Adipocyte (in vitro differentiated cells): ENCODE measurements at places on chromosomes 2 and 18.

DNA sequence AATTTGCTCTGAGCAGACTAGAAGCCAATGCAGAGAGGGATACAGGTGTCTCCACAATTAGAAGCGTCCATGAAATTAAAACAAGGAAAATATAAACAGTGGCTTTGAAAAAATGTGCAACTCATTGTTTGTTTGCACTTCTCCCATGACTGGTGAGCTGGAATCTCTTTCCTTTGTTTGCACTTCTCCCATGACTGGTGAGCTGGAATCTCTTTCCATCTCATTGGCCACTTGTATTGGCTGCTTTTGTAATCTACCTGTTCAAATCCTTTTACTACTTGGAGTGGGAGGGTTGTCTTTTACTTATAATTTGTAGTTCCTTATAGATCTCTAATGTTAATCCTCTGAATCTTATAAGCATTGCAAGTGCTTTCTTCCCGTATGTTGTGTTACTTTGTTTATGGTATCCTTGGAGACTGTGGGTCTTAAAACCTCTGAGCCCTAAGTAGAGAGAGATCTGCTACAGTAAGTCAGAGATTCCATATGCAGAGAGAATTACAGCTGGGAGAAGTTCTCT lies 94.1 kb downstream of the RTN4 start:
- DNase-seq = no peak

- DNase-seq = peak; percentile 17
These were observed 84.6 kb downstream of the FAM210A start for GRCh38 chr18:13641551-13642439.

DNA sequence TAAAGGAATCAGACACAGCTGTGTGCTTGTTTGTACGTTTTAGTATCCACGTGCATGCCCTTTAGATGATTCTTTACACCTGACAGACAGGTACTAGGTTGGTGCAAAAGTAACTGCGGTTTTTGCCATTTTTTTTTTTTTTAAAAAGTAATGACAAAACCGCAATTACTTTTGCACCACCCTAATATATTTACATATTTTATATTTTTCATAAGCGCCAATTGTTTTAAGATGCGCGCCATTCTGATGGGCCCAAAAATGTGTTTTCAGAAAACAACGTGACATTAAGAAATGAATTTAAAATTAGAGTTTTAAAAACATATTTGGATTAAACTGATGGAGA lies 972 bp upstream of the COBLL1 start:
- DNase-seq = no peak

DNA sequence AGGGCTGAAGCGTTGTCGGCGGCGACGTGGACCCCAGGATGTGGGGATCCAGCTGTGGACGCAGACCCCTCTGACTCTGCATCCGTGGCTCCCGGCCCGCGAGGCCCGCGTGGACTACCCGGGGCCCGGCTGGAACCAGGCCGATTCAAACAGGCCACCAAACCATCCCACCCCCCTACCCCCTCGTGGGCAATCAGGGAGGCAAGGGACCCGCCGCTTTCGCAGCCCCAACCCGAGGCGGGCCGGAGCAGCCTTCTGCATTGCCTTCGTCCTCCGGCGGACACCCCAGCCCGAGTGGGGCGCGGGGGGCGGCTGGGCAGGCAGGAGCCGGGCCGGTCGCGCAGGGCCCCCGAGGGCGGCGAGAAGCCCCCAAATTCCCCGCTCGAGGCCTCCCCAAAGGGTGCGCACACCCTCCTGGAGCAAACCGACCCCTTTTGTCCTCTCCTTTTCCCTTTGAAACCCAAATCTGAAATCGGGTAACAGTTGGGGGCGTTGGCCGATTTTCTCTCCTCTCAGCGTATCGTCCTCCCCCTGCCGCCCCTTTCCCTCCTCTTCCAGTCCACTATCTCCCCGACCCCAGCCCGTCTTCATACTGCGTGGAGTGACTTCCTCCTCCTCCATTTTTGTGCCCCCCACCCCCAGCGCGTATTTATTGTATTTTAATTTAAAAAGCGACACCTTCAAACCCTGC lies 7.4 kb downstream of the SP9 start:
- peak; percentile 6 for DNase-seq

DNA sequence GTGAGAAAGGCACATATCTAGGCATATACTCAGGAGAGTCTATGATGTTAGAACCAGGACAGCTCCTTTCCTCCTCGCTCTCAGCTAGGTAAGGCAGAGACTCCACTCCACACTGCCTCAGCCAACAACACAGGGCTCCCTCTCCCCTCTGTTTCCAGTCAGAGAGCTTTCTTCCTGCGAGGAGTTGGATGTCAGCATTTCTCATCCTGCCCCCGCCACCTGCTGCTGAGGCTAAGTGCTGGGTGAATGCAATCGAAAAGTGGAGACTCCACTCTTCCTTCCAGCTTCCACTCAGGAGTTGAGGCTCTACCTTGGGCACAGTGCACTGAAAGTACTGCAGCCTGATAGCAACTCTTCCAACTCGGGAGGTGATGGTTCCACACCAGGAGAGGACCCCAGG lies 177.2 kb upstream of the RAB6C start:
- no peak for DNase-seq

GRCh38 chr2:72933646-72934151 lies 16.4 kb downstream of the EMX1 start:
- DNase-seq = no peak

- DNase-seq = no peak
These were observed 114.6 kb upstream of the SLC1A4 start for GRCh38 chr2:64874593-64874992.

DNA sequence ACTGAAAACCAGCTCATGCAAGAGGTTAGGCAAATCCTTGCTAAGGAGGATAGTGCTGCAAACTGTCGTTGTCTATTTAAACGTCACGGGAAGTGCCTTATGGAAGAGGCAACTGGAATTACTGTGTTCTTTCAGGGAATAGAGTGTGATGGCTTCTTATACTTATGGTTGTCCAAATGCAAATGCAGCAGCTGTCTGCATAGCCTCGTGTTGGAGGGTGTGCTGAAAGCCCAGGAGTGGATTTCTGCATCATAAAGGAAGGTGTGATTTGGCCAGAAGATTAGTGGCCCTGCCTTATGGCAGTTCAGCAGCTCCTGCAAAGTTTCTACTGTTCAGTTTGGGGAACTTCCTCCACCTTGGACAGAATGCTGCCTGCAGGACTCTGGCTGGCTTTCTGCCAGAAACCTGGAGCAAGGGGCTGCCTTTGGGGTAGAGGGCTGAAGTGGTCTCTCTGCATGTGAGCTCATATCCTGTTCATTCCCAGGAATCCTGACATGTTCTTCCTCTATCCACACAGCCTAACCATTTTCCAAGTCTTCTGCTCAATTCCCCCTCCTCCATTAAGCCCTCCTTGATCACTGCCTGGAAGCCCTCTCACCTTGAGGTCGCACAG lies 321.2 kb upstream of the CXCR4 start:
- DNase-seq = no peak

GRCh38 chr2:192243488-192243887 lies 48.8 kb upstream of the TMEFF2 start:
- DNase-seq = peak; percentile 34

GRCh38 chr2:224222291-224222690 lies 179.6 kb downstream of the FAM124B start:
- DNase-seq = peak; percentile 44

- peak; percentile 79 for DNase-seq
These were observed 211.0 kb downstream of the CTNNA2 start for GRCh38 chr2:79723830-79724229.

DNA sequence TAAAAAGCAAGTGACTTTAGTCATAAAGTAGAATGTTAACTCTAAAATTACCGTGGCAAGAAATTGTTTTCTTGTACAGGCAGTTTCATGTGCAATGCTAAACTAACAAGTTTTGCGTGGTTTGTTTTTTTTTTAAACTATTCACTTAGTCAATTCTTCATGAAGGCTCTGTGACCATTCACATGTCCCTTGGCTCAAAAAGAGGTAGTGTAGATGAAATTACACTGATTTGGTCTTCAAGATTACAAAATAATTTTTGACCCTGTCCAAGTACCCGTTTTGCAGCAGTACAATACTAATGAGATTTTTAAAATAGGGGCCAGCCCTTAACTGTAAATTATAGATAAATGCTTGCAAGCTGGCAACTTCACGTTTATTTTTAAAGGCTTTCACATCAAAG lies 1.3 kb downstream of the TMEM131 start:
- peak; percentile 36 for DNase-seq

DNA sequence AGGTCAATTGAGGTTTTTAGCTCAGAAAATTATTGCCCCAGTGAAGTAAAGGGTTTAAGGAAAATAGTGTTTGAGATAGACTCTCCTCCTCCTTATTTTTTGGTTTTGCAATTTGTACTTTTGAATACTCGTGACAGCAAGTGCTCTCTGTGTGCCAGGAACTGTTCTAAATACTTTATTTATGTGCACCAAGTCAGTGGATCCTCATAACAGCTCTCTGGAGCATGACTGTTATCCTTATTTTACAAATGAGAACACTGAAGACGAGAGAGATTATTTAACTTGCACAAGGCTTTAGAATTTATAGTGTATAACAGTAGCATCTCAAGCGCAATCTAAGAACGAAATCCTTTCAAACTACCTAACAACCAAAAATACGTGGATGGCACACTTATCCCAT lies 24.7 kb downstream of the BABAM2 start:
- no peak for DNase-seq

DNA sequence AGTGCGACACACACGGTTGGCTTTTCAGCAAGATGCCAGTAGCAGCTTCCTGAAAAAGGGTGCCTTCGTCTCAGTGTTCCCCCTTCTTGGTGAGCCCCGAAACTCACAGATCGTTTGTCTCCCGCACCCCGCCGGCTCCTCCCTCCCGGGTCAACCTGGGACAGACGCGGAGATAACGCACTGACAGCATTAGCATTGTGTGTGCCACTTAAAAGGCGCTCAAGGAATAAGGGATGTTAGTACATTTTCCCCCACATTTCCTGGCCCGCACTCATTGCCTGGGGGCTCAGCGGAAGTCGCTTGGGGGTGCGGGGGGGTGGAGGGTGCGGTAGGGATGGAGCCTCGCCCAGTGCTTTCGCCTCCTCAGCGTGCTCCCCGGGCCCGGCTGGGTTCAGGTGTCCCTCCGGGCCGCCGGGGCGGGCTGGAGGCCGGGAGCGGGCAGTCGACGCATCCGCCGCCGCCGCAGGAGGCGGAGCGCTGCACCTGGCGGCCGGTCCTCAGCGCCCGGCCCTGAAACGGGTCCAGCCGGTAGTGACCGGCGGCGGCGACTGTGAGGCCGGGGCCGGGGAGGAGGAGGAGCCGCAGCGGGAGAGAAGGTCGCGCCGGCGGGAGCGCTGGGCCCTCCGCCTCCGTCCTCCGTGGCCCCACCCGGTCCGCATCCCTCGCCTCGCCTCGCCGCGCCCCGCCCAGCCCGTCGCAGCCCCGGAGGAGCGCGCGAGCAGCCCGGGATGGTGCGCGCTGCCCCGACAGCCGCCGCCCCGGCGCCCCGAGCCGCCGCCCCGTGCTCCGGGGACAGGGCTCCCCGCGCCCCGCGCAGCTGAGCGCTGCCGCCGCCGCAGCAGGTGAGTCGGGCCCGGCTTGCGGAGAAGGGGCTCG lies at the start of gene MFSD6:
MFSD6 (plus strand) TSS at position 694 of the 876 bp plus-strand sequence. CDS start 27,675 bp downstream, outside the sequence.
- DNase-seq = peak; percentile 64

DNA sequence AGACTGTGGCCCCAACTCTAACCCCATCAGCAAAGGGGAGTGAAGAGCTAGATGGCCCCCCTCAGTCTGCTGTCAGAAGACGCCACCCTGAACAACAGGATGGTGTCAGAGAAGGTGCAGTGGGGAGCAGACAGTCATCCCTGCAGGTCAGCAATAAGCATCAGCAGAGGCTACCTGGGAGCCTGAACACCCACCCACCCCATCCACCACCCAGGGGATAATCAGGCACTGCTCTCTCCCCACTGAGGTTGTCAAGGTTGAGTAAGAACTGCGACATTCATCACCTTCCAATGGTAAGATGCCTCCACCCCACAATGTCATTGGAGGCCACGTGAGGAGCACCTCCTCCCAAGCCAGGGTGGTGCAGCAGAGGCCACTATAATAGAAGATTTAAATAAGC lies 8.5 kb upstream of the ID2 start:
- DNase-seq = no peak

GRCh38 chr2:123434546-123435395 lies 590.3 kb upstream of the CNTNAP5 start:
- no peak for DNase-seq

GRCh38 chr2:196262606-196263005 lies 91.2 kb upstream of the STK17B start:
- no peak for DNase-seq

DNA sequence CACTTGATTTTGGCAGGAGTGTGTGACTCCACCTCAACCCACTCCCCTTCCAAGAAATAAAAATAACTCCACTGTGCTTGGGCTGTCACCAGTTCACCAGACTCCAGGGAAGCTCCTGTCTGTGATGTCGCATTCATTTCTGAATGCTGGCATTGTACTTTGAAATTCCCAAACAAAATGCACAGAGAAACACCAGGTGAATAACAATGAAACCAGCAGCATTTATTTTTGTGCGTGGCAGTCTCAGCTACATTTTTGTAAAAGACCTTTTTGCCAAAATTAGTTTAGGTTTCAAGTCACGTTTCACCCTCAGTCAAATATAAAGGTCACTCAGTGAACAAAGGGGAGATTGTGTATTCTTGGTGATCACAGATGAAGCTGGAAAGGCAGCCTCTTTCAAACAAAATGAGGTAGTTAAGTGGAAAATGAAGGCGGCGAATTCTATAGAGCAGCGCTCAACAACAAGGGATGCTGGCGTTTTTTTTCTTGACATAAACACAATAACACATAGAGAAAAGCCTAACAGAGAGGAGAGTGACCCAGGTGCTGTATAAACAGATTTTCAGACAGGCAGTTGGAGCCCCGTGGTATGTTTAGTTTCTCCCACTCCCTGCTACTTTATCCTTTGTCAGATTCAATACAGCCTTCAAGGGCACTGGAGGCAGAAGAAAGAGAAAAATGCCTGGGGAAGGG lies 210.3 kb upstream of the GCFC2 start:
- no peak for DNase-seq

- DNase-seq = no peak
These were observed 103.0 kb downstream of the ANKRD44 start for GRCh38 chr2:197207598-197207997.

- DNase-seq = no peak
These were observed 41.8 kb upstream of the PSME4 start for GRCh38 chr2:54012538-54013141.

DNA sequence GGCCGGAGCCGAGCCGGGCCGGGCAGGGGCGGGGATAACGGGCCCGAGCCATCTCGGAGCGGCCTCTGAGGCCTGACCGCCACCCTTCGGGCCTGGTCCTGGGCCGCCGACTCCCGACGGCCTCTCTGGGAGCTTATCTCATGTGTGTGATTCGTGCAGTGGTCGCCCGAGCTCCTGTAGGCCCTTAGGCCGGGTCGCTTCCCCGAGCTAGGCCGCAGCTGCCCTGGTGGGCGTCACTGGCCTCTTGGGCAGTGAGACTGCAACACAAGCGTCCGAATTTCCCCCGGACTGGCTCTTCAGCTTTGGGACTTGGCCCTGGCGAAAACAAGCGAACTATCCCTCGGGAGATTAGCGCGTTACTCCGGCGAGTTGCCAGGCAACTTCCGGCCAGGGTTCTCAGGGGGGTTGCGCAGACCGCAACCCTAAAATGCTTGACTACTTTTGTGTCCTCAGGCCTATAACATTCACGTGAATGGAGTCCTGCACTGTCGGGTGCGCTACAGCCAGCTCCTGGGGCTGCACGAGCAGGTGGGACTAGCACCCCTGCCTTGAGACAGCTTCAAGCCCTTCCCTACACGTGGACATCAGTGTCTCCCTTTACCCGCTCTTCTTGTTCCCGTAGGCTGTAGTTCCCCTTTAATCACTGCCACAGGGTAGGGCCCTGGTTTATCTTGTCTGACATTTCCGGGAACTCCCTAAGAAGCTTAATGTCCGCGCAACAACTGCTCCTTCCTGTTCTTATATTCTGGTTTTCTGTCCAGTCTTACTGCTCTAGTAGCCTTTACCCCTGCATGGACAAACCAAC lies 602 bp downstream of the SNX17 start:
- DNase-seq = peak; percentile 59

GRCh38 chr18:80178935-80179818 lies 68.1 kb downstream of the PARD6G start:
- DNase-seq = no peak
